ENCODE measurements at places on chromosomes 3 and 15.

DNA sequence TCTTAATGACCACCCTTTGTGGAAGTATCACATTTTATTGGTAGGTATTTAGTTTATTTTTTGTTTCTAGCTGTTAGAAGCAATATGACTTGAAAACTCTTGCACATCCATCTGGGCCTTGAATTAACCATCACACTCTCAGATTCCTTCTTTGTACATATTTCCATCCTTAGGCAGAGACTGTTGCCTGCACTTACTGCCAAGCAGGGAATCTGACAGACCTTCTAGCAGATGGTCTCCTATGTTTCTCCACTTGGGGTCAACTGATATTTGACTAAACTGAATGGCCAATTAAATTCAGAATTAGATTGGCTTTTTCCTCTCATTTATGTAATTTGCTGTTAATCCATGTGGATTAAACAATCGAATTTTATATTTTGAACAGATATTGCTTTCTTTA, 324.9 kb upstream of the TGFBR2 start:
- no peak for DNase-seq

DNA sequence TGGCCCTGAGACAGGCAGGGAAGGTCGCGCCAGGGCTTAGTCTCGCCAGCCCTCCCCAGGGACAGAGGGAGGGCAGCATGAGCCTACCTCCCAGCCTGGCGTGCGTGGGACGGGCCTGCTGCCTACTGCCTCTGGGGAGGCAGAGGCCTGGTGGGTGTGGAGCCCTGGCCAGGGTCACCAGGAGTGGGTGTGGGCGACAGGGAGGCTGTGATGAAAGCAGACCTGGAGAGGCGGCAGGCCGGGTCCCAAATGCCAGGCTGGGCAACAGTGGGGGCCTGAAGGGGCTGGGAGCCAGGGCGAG, 33.1 kb downstream of the PLXNA1 start:
- DNase-seq = no peak

DNA sequence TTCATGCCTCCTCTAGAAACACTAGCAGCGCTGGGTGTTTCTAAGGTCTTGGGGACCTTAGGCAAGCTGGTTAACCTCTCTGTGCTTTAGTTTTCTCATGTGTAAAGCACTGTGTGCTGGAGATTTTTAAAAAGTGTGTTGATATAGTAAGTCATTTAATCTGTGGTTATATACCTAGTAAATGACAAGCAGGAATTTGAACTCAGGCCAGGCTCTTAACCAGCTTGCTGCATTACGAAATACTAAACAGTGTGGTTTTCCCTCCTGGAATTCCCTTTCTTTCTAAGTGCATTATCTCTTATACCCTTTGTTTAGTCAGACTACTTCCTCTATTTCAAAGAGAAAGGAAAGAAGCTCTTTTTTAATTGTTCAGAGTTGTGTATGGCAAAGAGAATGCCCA, 26.5 kb downstream of the NEO1 start:
- DNase-seq = no peak

DNA sequence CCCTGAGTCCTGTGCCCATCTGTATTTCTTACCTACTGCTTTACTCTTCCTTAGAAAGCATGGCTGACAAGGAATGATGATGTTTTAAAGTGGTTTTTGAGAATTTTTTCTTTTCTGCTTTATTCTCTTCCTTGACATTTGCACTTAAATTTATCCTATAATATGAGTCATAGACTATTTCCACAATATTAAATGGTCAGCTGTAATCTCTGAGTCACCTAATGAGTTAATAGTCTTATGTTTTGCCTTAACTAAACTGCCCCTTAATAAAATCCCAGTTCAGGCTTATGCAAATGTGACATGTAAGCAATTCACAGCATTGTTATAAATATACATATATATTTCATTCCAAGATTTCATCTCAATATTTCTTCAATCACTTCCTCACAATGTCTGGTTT, 23.8 kb downstream of the MEIS2 start:
- DNase-seq = no peak

GRCh38 chr3:4597208-4597985, 104.2 kb downstream of the ITPR1 start:
- DNase-seq = no peak

DNA sequence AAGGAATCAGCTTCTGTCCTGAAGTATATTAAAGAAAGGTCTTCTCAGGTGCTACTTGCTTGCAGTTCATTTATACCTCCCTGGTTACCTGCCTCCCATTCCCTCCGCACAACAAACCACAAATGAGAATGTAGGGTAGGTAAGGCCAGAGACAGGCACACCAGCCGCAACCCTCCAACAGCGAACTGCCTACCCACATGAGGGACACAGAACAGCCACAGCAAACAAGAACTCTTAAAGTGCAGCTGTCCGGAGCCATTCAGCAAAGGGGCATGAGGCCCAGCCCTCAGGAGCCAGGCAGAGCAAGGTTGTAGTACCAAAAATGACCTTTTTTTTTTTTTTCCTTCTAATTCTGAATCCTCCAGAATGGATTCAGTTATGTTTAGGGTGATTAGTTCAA, 52.4 kb downstream of the SPSB4 start:
- DNase-seq = no peak

GRCh38 chr15:77541421-77542181, 91.1 kb downstream of the LINGO1 start:
- no peak for DNase-seq

Measured in NCI-H1694 (cell line).